Upper lobe of right lung (tissue), 1 donor: ENCODE measurements at places on chromosomes 12 and 14. TPM values are rescaled to one million over a fixed set of nuclear protein-coding genes. Genes with fewer than 3 reads are reported as not detected.

GRCh38 chr12:39780411-39780912 is 160.9 kb upstream of the ABCD2 start:
- DNase-seq, result no peak

DNA sequence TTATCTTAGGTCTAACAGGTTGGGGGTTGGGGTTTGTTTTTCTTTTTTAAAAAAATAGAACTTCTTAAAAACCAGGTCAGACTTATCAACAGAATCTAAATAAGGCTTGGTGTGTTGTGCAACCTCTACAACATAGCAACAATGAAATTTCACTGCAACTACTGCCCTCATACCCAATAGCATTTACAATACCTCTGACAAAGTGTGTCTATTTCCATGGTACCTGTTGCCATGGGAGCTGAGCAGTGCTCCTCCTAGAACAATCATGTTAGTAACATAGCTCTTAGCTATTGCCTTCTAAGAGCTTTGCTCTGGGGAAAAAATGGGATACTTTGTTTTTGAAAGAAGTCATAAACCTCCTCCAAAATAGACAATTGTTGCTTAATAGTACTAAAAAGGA is 103.3 kb upstream of the CCDC175 start:
- no peak for DNase-seq

PTCSC3 gene
- 2.8 TPM for total RNA-seq

GRCh38 chr14:62468946-62469345 is 576.3 kb downstream of the KCNH5 start:
- no peak for DNase-seq

- DNase-seq, result no peak
These were observed 255.8 kb upstream of the CRY1 start for GRCh38 chr12:107349008-107349747.

GRCh38 chr14:101075025-101075800 is 171.7 kb upstream of the RTL1 start:
- peak; percentile 40 for DNase-seq

CAPZA3 gene
- not detected for total RNA-seq

BRMS1L gene
- total RNA-seq, result 7.0 TPM

BIN2 gene
- 26.1 TPM for total RNA-seq

PZP gene
- 0.67 TPM for total RNA-seq

- no peak for DNase-seq
These were observed 9.7 kb upstream of the ERC1 start for GRCh38 chr12:981176-981828.

ENDOU gene
- total RNA-seq, result 0.32 TPM

DNA sequence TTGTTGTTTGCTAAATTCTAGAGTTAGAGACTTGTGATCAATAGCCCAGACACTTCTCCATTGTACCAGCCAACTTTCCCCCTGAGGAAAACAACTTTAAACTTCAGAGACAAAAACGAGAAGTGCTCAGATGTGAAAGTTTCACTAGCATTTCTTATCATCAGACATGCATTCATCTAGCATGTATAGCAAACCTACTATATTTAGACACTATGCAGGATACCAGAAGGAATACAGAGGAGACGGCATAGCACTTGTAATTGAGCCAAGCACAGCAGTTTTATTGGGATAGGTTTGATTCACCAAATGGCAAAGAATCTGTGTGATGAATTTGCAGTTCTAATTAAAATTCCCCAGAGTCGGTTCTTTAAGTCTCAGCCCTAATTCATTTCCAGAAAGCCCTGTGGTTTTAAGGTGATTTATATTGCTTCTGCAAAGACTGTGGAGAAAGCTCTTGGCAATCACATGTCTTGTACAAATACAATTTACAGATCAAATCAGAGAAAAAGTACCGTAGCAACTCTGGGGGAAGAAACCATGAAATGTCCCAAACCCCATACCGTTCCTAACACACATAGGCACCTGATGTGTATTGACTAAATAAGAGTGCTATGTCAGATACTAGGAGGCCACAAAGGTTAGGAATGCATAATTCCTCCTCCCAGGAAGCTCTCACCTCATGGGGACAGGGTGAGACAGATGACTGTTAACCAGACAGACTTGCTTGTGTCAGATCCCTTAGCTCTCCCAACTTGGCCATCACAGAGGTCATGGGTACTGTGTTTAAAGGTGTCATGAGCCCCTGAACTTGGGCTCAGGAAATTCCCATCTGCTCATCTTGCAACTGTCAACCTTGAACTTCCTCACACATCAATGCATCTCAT is 69.6 kb upstream of the KRAS start:
- no peak for DNase-seq

- DNase-seq, result no peak
These were observed 15.2 kb upstream of the FAM234B start for GRCh38 chr12:13028825-13029570.

PTGR2 gene
- total RNA-seq, result 12.9 TPM

ZNF891 gene
- total RNA-seq, result 2.4 TPM

DNA sequence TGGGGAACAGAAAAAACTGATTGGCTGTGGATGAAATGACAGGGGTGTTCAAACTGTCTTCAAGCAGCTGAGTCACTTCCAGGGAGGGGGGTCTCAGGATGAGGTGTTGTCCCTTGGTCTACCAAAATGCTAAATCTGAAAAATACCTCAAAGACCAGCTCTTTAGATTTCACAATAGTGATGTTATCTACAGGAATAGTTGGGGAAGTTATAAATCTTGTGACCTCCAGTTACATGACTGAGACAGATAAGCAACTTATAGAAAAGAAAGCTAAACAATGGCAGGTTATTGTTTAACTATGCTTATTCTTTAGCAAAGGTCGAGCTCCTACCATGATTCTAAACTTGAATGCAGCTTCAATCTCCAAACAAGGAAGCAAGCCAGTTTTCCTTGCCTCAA is 125.4 kb downstream of the SYT10 start:
- DNase-seq, result no peak

GRCh38 chr12:2389079-2389790 is 336.4 kb downstream of the CACNA1C start:
- DNase-seq, result no peak

TMPRSS12 gene
- total RNA-seq, result not detected

DNA sequence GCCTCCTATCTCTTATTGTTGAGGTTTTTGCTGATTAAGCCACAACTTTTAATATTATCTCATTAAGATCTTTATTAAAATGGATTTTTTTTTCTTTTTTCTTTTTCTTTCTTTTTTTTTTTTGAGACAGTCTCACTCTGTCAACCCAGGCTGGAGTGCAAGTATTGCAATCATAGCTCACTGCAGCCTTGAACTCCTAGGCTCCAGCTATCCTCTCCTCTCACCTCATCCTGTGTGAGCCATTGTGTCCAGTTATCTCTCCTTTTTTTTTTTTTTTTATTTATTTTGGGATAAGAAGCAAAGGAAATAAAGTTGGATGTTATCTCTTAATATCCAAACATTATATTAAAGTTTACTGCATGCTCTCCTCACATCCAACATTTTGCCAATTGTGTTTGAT is 12.7 kb downstream of the VEZT start:
- no peak for DNase-seq

CFAP251 gene
- total RNA-seq, result 2.5 TPM

GRCh38 chr12:112342587-112342986 is 39.6 kb downstream of the HECTD4 start:
- no peak for DNase-seq

DNA sequence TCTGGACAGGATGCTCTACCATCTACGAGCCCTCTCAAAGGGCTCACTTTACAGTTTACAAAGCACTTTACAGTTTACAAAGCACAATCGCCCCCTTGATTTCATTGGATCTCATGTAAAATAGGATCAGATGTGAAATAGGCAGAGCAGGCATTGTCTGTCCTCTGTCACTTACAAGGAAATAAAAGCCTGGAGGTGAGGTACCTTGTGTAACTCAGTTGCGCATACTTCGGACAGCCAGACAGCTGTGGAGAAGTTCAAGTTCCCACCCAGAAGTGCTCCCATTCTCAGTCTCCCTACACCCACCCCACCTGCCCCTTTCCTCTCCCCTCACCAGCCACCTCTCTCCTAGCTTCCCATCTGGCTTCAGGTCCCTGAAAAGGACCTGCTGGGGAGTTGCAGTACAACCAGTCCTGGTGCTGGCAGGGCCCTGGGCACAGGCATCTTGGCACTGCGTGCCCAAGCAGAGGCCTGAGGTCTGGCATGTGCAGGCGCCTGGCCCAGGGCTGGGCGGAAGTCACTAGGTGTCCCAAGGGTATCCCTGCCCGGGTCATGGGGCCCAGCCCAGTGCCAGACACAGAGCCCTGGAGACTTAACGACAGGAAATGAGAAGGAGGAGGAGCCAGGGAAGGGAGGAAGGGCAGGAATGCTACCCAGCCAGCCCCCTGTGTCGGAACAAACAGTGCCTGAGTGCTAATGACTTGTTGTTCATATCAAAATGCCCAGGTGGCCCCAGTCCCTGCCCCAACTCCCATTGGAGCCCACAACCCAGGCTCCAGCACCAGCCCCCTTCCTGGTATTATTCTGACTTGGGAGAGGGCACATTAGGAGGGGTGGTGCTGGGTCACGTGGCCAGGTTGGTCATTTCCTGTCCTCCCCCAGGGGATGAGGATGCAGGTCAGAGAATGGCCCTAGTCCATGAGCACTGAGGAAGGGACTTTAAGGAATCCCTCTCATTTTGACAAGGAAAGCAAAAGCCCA is 5.4 kb downstream of the RAPGEF3 start:
- DNase-seq, result peak; percentile 92

CCDC184 gene
- total RNA-seq, result 0.61 TPM

- no peak for DNase-seq
These were observed 32.1 kb upstream of the NR2C1 start for GRCh38 chr12:95105540-95105939.

GRCh38 chr12:125443341-125443740 is 378.1 kb downstream of the AACS start:
- no peak for DNase-seq

- no peak for DNase-seq
These were observed 183.4 kb upstream of the PPFIA2 start for GRCh38 chr12:81942594-81942993.

GRCh38 chr14:76280221-76280620 is 95.7 kb upstream of the ESRRB start:
- DNase-seq, result no peak

GRCh38 chr12:4938900-4939299 is 29.2 kb downstream of the KCNA1 start:
- no peak for DNase-seq

DNA sequence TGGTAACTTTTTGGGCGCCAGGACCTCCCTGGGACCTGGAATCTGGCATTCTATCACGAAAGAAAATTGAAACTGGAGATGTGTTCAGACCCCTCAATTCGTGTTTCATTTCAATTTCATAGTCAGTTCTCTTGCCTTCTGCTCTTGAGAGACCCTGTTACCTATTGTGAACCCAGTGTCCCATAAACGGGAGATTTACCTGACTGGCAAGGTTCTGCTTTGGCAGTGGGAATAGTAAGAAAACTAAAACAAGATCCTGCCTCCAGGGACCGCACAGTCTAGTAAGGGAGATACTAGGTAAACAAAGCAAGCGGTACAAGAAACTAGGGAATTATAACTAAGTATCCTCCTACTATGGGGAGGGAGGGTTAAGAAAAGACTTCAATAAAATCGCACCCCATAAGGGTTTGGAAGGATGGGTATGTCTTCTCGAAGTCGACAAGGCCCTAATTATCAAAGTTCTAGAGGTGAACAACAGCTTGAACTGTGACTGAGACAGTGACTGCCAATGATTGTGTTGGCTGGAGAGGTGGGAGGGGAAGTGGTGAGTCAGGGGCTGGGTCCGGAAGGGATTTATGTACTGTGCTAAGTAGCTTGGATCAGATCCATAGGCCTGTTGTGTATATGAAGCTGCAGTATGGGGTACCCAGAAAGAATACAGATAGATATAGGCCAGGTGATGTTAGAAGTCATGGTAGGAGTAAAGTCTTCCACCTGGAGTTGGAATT is 754 bp downstream of the ACSS3 start:
- DNase-seq, result no peak

GRCh38 chr14:69804902-69805301 is 7.9 kb upstream of the SLC10A1 start:
- no peak for DNase-seq

- DNase-seq, result peak; percentile 79
These were observed 4.2 kb downstream of the RDH5 start for GRCh38 chr12:55724226-55724939.

CLEC1B gene
- not detected for total RNA-seq

PROX2 gene
- not detected for total RNA-seq
